T47D (cell line): ENCODE measurements at places on chromosomes 11 and 22.

DNA sequence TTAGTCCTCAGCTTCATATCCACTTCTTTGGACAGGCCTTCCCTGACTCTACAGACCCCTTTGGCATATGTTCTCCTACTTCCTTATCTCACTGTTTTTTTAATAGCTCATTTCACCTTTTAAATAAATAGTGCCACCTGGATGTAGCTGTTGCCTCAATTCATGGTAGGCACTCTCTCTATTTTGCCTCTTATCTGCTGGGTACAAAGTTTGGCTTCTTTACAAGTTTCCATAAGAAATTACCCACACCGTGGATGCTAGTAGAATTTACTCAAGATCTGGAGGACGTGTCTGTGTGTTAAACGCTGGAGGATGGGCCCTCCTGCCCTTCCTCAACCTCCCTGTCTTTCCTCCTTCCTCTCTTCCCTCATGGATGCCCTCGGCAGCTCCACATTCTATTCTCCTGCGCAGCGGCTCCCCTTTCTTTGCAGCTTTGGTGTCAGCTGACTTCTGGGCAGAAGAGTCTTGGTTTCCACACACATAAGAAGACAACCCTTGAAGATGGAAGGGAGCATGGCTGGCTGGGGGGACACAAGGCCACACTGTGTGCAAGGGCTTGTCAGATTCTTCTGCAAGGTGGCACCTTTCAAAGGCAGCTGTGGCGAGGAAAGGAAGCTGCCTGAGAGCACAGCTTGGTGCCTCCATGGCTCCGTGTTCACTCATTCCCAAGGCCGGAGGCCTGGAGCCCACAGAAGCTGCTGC is 212.6 kb downstream of the SNX19 start:
- DNase-seq, result no peak

- DNase-seq, result peak; percentile 34
Measured at GRCh38 chr22:39665229-39665628, 94.7 kb downstream of the CACNA1I start.

DNA sequence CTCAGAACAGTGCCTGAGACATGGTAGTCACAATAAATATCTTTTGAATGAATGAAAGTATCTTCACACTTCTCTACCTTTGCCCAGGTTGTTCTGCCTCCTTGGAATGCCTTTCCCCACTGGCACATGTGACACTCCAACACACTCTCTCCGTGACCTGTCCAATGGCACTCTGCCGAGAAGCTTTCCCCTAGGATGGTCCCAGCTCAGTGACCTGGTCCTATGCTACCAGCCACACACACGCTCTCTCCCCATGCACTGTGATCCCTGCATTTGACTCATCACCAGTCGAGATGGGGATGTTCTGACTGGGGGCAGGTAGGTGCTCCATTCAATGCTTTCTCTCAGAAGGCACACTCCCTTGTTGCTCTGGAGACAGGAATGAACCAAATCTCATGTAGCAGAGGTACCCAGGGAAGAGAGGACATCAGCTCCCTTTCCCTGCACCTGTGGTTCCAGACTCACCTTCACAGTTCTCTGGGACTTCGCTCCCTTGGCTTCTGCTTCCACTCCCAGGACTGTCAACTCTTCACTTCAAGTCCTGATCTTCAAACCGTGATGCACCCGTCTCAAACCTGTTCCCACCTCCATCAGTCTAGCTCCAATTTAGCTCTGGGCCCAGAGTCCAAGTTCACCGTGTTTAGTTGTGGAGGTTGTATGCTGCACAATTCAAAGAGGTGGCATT is 30.7 kb upstream of the LMO1 start:
- no peak for DNase-seq

DNA sequence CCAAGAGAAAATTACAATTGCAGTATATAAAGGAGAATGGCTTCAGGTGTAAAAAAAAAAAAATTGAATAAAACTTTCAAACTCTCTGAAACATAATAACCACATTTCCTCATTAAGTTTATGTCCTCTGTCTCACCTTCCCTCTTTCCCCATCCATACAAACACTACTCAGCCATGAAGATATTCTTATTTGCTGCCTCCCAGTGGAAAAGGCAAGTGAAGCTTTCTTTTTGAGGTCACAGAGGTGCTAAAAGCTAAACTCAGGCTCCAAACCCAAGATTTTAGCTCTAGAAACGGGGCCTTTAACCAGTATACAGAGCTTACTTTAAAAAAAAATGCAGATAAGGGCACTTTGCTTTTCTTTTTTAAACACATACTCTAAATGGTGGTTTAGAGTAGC is 1568.5 kb downstream of the FAM181B start:
- peak; percentile 47 for DNase-seq

DNA sequence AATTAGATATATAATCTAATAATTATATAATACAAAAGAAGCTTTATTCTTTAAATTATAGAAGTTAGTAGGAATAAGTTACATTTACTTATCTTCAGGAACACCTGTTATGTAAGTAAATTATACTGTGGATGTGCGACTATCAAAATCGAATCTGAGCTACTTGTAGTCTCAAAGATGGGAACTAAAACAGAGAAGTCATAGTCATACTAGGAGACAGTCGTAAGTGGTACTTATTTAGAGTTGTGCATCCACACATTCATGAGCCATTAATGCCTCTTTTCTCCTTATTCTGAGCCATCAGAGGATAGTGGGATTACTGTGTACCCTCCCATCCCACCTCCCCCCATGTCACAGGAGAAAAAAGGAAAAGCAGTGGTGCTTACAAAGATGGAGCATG is 114.4 kb downstream of the CADM1 start:
- DNase-seq, result no peak

DNA sequence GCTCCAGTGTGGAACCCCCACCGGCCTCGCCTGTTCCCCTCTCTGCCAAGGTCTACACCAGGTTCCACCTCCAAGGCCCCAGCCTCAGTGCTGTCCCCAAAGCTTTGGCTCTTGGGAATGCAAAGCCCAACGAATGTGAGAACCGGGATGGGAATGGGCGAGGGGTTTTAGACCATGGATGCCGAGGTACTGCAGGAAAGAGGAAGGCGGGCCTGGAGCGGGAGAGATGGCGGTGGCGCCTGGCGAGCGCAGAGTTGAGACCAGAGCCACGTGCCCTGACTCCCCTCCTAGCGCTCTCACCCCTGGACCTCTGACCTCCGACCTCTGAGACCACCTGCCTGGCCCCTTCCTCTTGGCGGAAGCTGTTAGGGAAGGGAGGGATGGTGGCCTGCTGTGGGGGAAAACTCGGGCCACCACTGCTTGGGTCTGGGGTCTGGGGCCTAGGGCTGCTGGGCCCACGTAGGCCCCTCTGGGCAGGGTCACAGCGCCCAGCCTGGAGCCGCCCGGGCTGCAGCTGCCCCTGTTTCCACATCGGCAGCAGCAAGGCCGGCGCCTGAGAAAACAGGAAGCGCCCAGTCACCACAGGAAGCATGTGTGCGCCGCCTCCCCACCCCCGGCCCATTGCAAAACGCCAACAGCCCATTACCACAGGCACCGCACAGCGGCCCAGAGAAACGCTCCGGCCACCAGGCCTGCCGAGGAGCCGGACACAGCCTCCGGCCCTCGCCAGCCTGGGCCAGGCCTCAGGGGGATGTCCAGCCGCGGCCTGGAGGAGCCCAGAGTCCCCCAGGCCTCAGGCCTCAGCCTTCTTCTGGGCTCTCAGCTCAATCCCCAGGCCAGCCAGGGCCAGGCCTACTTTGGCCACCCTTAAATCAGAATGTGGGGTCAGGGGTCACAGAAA is 13.8 kb upstream of the SLC39A13 start:
- no peak for DNase-seq

DNA sequence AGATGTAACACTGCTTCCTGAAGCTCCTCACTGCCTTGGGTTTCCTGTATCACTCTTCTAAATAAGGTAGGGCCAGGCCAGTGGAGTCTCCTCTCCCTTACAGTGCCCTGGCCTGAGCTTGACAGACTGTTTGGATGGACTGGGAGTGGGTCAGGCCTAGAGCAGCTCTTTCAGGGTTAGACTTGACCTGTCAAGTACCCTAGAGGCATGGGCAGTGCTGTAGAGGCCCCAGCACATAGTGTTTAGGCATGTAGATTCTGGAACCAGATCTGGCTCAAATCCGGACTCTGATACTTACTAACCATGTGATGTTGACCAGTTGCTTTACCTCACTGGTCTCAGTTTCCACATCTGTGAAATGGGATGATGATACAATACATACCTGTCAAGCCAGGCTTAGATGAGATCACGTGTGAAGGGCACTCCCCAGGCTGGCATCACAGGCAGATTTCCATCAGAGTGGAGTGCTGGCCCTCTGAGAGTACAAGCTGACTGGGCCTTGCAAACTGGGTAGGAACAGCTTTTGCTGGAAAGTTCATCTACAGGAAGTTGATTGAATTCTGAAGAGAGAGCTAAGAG is 1.4 kb upstream of the MICAL2 start:
- no peak for DNase-seq

DNA sequence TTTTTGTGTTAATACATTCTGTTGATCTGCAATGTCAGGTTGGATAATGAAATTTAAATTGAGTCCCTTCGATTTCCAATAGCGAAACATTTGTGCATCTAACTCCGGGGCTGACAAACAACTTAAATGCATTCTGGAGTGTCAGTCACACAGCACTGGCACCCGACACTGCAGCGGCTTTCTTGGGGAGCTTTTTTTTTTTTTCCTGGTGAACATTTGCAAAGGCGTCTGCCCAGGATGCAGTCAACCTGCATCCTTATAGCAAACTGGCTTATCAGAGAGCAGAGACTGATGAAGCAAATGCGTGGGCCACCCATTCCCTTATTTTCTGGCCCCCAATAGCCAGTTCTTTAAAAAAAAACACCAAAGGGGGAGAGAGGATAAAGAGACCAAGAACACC is 1167.7 kb downstream of the LRRC4C start:
- DNase-seq, result no peak

- DNase-seq, result no peak
Measured at GRCh38 chr22:25569983-25570382, 5.5 kb downstream of the GRK3 start.

- peak; percentile 70 for DNase-seq
Measured at GRCh38 chr11:72848846-72849466, 34.7 kb downstream of the ATG16L2 start.

- DNase-seq, result no peak
Measured at GRCh38 chr11:132994966-132995365, 537.3 kb downstream of the OPCML start.

DNA sequence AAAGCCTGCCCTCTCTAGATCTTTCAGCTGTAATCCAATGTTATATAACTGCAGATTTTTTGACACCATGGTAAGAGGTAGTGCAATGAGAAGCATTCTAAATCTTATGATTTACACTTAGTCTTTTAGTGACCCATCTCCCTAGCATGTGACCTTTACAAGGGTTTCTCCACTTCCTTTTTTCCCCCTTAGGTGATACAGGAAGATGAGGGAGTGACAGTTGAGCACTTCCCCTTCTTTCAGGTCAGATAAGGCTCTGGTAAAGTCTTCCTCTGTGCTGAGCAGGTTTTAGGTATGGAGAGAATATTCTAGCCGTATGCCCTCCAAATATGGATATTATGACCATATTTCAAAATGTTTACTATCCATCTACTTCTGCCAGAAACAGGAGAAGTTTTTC is 753.6 kb downstream of the JRKL start:
- no peak for DNase-seq

GRCh38 chr22:25702040-25702439 is 39.9 kb upstream of the MYO18B start:
- DNase-seq, result peak; percentile 11

DNA sequence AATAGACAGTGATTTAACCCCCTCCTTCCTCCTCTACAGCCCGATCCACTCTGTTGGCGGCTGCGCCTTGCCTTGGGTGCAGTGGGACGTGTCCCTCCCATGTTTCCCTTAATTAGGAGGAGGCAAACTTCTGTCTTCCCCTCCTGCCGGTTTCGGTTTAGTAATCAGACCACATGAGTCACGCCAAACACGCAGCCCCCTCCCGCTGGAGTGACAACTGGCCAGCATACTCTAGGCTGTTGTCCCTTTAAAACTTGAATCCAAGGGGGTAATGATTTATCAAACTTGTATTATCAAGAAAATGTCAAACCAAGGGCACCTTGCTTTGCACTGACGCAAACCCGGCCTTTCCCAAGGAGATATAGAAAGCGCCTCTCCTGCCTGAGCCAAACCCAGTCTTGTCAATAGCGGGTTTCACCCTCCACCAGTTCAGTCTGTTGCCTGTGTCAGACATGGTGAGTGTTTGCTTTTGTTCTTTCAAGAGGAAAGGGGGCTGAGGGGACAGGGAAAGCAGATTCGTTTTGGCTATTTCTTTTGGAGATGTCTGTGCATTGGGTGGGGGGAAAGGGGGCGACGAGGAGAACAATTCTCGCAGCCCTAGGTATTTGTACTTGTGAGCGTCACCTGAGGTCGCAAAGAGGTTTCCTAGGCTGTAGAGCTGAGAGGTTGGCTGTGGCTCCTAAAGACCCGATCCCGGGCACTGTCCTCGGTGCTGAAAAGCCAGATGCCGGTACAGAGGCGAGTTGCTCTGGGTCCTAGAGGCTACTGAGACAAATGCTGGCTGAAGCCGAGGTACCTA is at the start of gene SLC6A5:
SLC6A5 (plus strand) TSS at position 388 of the 799 bp plus-strand sequence; CDS start at position 453, 65 bp downstream.
- DNase-seq, result peak; percentile 92

DNA sequence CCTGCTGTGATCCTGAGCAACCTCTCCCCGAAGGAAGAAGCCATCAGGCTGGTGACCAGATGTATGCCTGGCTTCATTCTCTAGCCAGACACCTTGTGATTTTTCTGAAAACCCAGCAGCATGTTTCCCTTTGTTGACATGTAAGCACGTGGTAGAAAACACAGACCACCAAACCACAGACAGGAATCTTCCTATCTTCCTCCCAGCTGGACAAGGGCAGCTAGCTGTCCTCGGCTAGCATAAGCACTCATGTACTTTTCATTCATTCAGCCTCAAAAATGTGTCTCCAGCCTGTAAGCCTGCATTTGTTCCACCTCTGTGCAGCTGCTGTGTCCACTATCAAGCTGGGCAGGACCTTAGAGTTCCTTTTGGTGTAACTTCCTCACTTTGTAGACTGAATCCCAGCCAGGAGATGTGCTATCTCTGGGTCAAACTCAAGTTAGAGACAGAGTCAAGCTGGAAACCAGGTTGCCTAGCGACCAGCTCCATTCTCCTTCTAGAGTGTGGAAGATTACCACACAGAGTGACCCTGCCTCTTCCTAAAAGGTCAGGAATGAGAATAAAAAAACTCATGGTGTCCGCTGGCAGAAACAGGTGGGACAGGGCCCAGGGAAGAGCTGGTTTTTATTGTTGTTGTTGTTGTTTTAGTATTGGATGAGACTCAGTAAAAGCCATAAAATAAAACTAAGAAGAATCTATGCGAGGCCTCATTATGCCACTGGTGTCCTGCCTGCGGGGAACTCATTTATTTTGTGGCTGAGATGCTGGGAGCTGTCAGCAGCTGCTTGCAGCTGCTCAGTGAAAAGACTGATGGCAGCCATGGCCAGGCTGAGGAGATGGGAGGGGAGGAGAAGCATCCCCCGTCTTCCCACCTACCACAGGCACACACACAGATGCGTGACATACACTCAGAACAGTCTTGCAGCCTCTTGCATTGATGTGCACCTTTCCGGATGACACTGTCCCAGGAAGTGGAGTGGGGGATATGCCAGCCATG is 7.4 kb upstream of the CLMP start:
- DNase-seq, result no peak

GRCh38 chr11:5809122-5809519 is 397 bp downstream of the OR52N2 start:
- DNase-seq, result no peak

GRCh38 chr11:35682230-35683173 is 19.9 kb downstream of the TRIM44 start:
- no peak for DNase-seq
